ACHN (cell line): ENCODE measurements at places on chromosomes 2 and 18.

GRCh38 chr2:30584116-30584515, 137.1 kb downstream of the LCLAT1 start:
- no peak for DNase-seq

GRCh38 chr18:70276416-70277191, 12.2 kb upstream of the SOCS6 start:
- no peak for DNase-seq

GRCh38 chr18:7207366-7207915, 23.4 kb upstream of the LRRC30 start:
- no peak for DNase-seq

DNA sequence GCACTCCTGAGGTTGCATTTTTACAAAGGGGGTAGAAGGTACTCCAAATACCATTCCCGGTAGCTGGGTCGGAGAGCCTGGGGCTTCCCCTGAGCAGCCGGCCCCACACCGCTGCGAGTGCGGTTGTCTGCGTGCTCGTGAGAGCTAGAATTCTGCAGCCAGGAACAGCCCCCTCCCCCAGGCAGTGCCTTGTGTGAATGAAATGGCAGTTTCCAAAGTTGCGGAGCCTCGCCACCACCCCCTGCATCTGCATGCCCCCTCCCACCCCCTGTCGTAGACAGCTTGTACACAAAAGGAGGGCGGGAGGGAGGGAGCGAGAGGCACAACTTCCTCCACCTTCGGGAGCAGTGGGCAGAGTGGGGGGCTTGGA, 1.1 kb downstream of the MYCN start:
- no peak for DNase-seq

GRCh38 chr2:18522484-18523146, 37.8 kb downstream of the RDH14 start:
- no peak for DNase-seq
